Putamen (tissue), 1 donor: ENCODE measurements at places on chromosomes 2 and 18.

GRCh38 chr2:30940839-30941238 is 133.6 kb upstream of the CAPN13 start:
- no peak for DNase-seq

DNA sequence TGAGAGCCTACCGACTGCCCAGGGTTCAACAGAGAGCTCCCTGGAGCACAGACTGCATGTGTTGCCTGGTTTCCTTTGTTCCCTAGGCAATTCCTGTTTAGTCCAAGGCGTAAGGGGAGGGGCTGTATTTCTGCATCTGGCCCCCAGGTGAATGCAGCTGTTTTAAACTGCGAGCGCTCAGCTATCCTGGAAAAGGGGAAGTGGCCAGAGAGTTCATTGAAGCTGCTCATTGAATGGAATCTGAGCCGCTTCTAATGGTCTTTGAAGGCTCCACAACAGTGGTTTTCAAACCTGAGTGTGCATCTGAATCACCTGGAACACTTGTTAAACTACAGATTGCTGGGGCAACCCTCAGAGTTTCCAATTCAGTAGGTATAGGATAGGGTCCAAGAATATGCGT is 18.1 kb downstream of the MAPK4 start:
- no peak for DNase-seq

GRCh38 chr2:3311601-3312000 is 66.0 kb downstream of the EIPR1 start:
- DNase-seq, result no peak

DNA sequence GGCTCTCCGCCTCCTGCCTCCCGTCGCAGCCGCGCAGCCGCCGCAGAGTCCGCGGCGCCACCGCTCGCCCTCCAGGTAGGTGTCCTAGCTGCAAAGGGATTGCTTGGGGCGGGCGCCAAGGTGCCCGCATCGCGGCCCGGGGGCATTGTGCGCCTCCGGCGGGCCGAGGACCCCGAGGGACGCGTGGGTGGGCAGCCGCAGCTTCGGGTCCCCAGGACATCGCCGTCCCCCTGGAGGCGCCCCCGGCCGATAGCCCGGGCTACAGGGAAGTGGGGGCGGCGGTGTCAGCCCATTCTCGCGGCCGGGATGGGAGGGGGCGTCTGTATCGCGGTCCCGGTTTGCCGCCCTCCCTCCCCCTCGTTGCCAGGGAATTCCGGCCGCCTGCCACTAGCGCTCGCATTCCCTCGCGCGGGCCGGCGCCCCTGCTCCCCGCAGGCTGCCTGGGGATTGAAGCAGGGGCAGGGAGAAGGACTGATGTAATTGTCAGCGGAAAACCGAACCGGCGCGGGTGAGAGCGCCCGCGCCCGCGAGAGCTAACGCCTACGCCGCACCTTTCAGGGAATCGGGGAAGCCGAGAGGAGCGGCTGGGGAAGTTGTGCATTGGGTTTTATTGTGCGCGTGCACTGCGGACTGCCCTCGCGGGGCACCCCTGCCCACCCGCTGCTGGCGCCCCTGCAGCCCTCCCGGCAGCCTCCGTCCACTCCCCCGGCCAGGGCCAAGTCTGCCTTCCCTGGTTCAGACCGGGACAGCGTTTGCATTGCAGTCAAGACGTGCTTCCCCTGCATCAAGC is 483 bp downstream of the OSBPL6 start:
- peak; percentile 52 for DNase-seq

DNA sequence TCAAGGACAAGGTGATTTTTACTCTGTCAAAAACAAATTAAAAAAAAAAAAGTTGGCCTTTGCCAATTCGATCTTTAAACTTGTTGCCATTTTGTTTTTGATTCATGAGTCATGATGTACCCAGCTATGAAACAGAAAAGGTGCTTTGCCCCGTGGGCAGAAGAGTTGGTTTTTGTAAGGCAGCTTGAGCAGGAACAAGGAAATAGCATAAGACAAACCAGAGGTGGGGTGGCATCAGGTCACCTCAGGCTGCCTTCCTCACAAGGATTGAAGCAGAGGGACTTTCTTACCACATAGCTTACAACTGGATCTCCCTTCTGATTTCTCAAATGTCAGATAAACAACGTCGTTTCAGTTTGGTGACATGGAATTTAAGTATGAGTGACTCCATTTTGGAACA is 123.8 kb downstream of the ARL4C start:
- no peak for DNase-seq

GRCh38 chr18:44895176-44895798 is 214.6 kb downstream of the SETBP1 start:
- DNase-seq, result peak; percentile 22

GRCh38 chr2:143704451-143705106 is 575.4 kb downstream of the ARHGAP15 start:
- no peak for DNase-seq

- no peak for DNase-seq
These were observed 273.1 kb downstream of the NAPG start for GRCh38 chr18:10798727-10799550.

GRCh38 chr2:31324016-31324633 is 90.2 kb downstream of the EHD3 start:
- DNase-seq, result no peak

DNA sequence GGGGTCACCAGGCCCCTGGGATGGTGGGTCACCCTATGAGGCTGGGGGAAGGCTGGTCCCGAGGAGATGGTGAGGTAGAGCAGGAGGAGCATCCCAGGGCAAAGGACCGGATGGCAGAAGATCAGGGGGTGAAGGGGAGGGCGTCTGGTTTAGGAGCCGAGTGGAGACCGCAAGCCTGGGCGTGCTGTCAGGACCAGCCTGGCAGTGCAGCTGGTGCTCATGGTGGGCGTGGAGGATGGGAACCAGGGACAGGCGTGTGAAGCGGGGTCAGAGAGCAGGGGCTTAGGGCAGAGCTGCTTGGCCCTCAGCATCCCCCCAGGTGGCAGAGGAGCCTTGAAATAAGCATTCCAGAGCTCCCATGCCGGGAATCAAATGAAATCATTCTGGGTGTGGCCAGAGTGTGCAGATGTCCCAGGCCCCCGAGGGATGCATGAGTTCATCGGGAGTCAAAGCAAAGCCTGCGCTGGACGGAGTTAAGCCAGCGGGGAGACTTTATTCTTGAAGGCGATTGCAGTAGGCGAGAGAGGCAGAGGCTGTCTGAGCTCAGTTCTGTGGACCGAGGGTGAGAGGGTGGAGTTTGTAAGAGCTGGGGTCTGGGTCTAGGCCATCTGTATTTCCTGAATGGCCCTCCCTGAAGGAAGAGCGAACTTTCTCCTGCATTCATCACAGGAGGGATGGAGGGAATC is 33.1 kb upstream of the MBP start:
- no peak for DNase-seq

- no peak for DNase-seq
These were observed 347.7 kb downstream of the KIAA1328 start for GRCh38 chr18:37176621-37176934.

- no peak for DNase-seq
These were observed 43.1 kb upstream of the SLC39A10 start for GRCh38 chr2:195613922-195614321.

GRCh38 chr18:61738488-61738887 is 154.3 kb downstream of the RNF152 start:
- no peak for DNase-seq

DNA sequence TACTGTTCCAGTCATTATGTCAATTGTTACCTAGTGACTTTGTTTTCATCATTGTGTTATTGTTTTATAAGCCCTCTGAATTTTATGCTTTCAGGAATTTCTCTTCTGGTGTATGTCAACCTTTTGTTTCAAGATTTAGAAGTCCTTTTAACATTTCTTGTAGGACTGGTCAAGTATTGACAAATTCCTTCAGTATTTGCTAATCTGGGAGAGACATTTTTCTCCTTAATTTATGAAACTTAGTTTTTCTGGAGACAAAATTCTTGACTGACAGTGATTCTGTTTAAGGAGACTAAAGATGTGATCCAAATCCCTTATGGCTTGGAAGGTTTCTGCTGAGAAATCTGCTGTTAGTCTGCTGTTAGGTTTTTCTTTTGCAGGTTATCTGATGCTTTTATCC is 84.9 kb upstream of the NT5C1B start:
- no peak for DNase-seq

- no peak for DNase-seq
These were observed 159.7 kb downstream of the SPAG16 start for GRCh38 chr2:213443921-213444320.

- DNase-seq, result peak; percentile 72
These were observed 81.4 kb upstream of the PKDCC start for GRCh38 chr2:41966431-41966893.

GRCh38 chr2:234029150-234029733 is 21.3 kb upstream of the SPP2 start:
- no peak for DNase-seq

DNA sequence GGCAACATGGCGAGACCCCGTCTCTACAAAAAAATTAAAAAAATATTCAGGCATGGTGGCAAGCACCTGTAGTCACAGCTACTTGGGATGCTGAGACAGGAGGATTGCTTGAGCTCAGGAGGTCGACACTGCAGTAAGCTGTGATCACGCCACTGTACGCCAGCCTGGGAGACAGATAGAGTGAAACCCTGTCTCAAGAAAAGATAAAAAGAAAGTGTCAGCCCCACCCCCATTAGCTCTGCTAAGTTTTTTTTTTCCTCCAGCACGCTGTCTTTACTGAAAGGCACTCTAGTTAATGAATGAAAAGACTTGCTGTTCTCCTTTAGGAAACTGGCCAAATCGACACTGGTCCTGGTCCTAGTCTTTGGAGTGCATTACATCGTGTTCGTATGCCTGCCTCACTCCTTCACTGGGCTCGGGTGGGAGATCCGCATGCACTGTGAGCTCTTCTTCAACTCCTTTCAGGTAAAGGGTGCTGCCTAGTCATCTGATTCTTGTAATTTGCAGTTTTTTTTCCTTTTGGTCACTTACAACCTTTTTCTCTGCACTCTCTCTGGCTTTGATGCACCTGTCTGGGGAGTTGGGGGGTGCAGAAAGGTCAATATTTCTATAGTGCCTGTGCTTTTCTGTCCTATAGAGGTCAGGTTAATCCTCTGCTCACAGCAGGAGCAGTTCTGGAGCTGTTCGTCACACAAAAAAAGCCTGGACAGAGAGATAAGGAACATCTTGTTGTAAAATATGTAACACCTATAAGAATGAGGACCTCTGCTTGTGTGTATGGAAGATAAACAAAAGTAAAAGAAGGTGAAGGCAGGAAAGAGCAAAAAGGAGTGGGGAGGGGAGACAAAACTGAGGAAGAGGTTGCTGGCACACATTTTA is 82.3 kb downstream of the PTH2R start:
- DNase-seq, result no peak

DNA sequence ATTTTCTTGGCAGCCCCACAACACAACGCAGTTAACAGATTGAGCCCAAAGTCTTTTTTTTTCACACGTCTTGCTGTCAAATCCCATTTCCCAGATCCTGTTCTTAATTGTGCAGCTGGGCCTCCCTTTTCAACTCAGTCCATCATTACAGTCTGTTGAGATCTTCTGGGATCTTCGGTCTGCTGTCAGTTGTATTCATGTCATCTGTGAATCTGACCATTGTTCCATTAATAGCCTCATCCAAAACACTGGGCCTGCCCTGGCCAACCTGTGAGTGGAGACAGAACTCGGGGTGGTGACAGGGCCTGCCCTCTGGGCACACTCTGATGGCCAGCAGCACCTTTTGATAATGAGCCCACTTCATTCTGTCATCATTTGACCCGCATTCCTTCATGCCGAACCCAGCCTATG is 39.7 kb upstream of the SEMA4C start:
- DNase-seq, result no peak

DNA sequence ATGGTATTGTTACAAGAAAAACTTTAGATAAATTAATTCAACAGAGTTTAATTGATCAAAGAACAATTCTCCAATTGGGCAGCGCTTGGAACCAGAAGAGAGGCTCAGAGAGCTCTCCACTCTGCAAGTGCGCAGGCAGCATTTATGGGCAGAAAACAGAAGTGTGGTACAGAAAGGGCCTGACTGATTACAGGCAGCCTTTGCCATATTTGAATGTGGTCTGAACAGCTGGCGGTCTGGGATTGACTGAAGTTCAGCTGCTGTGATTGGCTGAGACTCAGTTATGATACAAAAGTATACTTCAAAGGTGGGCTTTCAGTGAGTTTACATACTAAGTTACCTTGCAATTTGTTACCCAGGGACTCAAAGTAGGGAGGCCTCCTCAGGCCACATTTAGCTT is 301.3 kb upstream of the ID2 start:
- no peak for DNase-seq

DNA sequence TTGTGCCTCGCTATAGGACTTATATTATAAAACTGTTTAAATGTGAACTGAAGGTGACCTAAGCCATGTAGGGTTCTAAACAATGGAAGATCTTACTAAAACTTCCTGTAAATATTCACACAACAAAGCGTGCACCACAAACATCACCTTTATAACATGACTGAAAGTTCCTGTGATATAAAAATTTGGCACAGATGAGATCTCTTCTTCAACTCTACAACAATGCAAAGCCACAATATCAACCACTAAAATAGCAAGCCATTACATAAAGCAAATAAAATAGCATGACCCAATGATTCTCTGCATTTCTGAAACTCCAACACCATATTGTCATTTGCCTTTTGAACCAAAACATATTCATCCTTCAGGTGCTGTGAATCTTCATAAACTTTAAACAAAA is 3.5 kb downstream of the YES1 start:
- DNase-seq, result no peak

- no peak for DNase-seq
These were observed 112.8 kb upstream of the FN1 start for GRCh38 chr2:215548714-215549113.

GRCh38 chr2:187593697-187594096 is 39.5 kb upstream of the TFPI start:
- DNase-seq, result no peak
